ENCODE measurements at places on chromosomes 2 and 18.

- no peak for DNase-seq
Measured at GRCh38 chr18:48138210-48138609, 207.8 kb upstream of the SMAD2 start.

DNA sequence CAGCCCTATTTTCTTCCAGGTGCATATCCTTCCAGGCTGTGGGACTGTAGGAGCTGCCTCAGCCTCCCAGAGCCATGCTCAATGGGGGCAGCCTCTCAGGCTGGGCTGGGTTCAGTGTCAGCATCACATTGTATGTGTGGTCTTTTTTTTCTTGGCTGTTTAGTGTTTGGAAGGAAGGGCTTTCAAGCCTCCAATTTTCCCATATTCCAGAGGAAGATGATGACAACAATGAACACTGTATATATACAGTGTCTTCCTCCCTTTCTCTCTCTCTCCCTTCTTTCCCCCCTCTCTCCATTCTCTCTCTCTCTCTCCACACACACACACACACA lies 326.4 kb downstream of the DYSF start:
- DNase-seq = no peak

DNA sequence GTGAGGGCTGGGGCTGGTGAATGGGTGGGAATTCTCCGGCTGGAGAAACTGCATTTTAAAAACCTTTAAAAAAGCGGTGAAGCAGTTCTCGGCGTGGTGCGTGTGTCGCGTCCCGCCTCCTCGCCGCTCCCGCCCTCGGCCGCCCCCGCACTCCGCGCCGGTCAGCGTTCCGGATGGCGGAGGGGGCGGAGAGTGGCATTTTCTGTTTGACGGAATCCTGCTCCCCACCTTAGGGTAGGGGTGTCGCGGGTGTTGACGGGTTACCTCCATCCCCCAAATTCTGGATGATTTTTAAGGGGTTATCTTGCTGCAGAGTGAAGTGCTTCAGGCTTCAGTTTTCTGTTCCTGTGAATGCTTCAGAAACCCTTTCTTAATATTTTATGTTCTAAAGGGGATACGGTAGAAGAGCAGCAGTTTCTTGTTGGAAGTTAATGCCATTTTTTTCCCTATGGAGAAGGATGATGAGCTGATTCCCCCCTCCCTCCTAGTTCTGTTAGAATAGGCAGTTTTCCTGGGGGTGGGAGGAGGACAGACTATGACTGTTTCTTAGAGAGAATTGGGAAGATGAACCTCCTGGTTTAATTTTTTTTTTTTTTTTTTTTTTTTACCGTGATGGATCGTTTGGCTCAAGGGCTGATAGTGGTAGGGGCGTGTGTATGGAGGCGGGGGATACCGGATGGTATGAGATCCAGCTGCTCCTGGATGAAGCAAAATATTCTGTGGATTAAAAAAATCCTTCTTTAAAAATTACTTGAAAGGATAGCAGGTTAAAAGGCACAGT lies 756 bp downstream of the ABI2 start:
- DNase-seq = no peak

- DNase-seq = no peak
Measured at GRCh38 chr2:183866666-183867065, 731.7 kb upstream of the ZNF804A start.

DNA sequence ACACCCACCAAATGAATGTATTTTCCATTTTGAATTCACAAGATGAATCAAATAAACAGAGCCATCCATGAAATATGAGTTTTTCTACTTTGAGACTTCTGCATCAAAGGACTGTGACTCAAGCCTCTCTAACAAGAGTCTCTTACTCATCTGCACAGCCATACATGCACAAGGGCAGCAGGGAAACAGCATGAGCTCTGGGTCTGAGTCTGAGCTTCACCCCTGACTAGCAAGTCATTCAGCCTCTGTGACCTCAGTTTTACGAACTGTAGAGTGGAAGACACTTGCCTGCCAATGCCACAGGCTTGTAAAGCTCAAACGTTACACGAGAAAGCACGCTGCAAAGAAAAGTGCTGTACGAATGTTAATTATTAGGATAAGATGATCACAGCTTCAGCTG lies 42.9 kb downstream of the MREG start:
- no peak for DNase-seq

DNA sequence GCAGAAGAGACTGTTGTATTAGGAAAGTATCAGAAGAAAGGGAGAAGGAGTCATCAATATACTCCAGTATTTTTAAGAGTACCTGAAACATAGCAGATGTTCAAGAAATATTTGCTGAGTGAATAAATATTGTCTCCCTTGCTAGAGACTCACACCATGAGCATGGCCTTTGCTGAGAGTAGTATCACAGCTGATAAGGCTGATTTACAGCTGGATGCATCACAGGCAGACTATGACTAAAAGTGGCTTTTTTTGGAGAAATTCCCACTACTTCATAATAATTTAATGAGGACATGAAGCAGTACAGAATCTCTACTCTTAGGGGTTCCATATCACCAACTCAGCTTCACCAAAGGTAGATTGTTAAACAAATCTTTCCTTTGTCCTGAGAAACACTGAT lies 373.3 kb downstream of the RBM43 start:
- no peak for DNase-seq

DNA sequence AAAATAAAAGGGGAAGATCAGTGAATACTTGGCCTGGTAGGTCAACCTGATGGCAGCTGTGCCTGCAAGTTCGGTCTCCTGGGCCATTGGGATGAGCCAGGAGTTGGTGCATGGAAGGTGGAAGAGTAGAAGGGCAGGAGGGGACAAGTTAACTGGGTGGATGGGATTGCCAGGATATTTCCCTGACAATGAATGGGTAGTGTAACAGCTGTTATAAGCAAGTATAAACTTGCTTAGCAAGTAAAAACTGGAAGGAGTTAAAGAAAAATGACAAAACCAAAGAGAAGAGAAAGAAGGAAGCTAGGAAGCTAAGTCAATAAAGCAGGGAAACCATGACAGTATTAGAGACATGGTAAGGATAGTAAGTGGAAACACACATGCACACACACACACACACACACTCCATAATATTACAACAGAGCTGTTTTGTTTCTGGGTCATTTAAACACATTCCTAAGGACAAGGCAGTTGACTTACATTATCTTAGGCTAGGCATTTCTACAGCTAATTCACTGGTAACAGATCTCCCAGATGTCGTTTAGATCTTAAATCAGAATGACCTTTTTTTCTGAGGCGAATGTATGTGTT lies 29.7 kb downstream of the MEP1B start:
- no peak for DNase-seq

GRCh38 chr2:88400037-88400767 lies 52.3 kb downstream of the FOXI3 start:
- DNase-seq = no peak

- DNase-seq = no peak
Measured at GRCh38 chr2:19051203-19051831, 307.1 kb downstream of the OSR1 start.

- DNase-seq = no peak
Measured at GRCh38 chr2:234286118-234286598, 210.7 kb downstream of the ARL4C start.

DNA sequence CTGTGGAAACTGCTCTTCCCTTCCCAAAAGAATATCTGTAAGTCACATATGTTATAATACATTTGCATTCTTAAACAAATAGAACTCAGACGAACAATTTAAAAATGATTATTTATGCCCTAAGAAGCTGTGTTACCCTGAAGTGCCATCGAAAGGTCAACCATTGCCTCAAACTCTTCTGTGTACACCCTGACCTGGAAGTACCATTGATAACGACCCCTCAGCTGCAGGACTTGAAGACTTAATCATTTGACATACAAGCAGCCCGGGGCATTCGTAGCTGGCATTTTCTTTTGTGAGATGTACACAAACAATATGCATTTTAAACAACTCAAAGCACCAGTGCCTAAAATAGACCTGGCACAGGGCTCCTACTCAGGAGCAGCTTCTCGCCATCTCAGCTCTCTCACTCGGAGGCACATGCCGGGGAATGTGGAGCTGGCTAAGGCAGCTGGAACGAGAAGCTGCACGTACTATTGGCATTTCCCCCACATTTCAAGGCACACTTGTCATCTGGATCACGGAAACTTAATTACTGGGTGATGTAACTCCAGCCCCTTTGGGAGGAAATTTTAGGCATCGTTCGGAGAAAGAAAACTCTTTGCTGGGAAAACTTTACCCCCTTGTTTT lies 170.0 kb upstream of the GALNT5 start:
- no peak for DNase-seq

DNA sequence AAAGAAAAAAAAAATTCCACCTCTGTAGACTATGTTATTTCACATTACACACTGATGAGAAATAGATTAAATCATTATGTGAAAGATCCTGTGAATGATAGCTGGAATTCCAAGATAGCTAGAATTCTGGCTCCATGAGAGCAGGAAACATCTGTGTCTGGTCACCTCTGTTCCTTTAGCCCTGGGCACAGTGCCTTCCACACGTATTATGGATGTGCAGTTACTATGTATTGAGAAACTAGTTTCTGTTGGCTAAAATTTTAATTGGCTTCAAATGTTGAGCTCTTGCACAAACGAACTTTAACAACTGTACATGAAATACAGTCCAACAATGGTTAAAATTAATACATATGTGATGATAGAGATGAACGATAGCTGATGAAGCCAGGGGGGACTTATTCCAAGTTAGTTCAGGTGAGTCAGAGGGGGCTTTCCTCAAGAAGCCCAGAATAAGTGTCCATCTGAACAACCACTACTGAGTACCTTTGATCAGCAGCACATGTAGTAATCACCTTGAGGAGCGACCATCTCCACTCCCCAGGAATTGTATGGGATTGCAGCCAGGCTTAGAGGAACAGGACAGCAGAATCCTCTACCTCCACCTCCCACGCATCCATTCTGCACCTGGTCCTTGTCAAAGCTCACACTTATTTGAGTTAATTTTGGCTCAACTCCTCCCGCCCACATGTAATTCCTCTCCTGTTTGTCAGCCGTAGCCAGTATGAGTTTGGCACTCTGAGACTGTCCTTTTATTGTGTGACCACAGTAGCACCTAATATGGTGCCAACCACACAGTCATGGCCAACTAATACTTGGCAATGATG lies 68.6 kb downstream of the NABP1 start:
- DNase-seq = no peak

GRCh38 chr2:68825866-68826265 lies 45.3 kb downstream of the BMP10 start:
- DNase-seq = no peak

DNA sequence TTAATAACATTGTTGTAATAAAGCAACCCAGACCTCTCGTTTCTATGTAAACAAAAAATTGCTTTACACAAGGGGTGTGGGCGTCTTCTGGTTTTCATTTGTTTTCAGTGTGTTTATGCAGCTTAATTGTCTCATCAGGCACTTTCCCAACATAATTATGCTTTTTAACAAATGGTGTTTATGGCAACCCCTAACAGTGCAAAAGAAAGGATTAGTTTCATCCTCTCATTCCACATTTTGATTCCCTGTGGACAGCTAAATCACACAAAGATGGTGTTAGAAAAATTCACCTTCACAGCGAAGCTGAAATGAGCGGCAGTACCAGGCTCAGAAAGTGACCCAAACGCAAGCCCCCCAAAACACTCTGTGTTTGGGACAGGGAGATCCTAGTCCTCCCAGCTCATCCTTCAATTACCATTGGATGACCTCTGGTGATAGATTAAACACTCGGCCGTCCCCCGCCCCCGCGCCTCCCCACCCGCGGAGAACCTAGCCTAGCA lies 724 bp downstream of the FTCDNL1 start:
- DNase-seq = no peak

- no peak for DNase-seq
Measured at GRCh38 chr2:42819160-42819559, 26.8 kb upstream of the HAAO start.

- DNase-seq = no peak
Measured at GRCh38 chr2:28271231-28271918, 121.3 kb upstream of the FOSL2 start.

DNA sequence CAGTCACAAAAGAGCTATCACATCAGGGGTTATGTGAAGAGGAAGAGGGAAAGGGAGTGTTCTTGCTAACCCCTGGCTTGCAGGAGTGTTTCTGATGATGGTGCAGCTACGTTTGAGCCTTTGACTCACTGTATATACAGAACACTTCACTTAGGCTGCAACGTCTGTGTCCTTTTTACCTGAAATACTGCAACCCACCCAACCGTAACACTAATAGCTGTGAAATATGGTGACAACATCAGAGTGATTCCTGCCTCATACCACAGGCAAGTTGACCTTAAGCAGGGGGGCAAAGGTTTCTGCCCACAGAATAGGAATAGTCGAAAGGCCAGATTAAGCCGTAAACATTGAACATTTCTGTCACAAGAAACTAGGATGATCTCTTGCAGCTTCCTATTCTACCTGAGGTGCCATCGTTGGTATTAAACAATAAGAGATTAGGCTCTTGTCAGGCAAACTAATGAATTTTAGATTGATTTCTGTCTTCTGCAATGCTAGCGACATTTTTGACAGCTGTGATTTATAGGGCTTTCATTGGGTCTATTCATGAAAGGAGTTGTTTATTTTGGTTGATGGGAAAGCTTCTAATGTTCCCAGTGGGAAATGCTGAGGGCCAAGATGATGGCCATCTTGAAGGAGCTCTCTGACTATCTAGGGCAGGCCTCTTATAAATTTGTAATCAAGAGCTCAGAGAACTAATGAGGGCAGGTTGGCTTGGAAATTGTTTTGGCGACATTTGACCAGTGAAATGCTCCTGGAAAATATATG lies 316.8 kb downstream of the PIK3C3 start:
- no peak for DNase-seq

GRCh38 chr2:25470806-25471205 lies 129.1 kb upstream of the DNMT3A start:
- DNase-seq = no peak

DNA sequence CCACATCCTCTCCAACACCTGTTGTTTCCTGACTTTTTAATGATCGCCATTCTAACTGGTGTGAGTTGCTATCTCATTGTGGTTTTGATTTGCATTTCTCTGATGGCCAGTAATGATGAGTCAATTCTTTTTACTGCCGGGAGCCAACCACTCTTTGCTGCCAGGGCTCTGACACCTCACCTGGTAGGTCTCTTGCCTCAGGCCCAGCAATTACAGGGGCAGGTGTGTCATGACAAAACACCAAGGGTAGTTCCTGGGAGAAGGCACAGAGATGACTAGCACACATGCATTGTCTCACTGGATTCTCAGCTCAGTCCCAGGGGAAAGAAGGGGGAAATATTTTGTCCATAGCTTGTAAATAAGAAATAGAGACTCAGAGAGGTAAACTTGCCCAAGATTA lies 122.3 kb downstream of the CHST9 start:
- no peak for DNase-seq

- DNase-seq = no peak
Measured at GRCh38 chr2:181876614-181877063, 14.9 kb upstream of the ITPRID2 start.

GRCh38 chr2:163703386-163703785 lies 32.4 kb downstream of the FIGN start:
- DNase-seq = no peak

- no peak for DNase-seq
Measured at GRCh38 chr2:239589270-239589825, 188.5 kb upstream of the HDAC4 start.

- no peak for DNase-seq
Measured at GRCh38 chr18:7901657-7902056, 334.5 kb downstream of the PTPRM start.

Measured in activated effector memory CD4-positive, alpha-beta T cell treated with Interleukin-2 at 50 U/mL for 16 hours (primary cell).